ENCODE measurements at places on chromosomes 12 and 14.

DNA sequence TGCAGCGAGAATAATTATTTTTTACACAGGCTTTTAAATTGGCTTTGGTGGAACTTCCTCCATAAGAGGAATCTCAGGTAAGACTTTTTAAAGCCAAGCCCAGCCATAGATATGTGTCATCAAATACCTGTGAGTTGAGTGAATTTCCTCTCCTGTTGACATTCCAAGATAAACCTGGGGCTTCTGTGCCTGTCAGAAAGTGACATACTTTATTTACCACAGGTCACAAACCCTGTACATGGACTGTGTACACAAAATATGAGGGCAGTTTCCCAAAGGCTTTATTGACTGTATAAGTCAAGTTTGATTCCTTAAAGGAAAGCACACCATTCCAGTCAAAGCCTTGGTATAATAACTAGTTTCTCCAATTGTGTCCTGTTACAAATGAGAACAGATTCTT, 25.9 kb upstream of the SRSF5 start:
- H3K4me1 ChIP-seq, result peaks cover 3% of the 10 kb centered on the region
- DNase-seq, result no peak
- H3K4me3 ChIP-seq, result no peak overlapping the region
- peaks cover 2% of the 10 kb centered on the region for H3K36me3 ChIP-seq
- H3K27ac ChIP-seq, result no peak overlapping the region

DNA sequence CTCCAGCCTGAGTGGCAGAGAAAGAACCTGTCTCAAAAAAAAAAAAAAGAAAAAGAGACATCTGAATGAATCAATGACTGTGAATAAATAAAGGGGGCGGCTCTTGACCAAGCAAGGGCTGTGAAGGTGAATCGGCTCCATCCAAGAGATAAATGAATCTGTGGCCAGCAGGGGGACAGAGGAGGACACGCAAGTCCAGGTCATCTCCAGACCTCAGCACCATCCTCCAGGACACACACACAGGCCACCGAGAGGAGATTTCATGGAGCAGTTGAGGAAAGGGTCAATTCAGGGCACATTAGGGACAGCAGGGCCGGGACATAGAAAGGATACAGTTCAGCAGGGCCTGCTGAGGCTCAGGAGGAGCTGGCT, 21.6 kb downstream of the TRPV4 start:
- H3K27me3 ChIP-seq, result peaks cover 2% of the 10 kb centered on the region
- H3K27ac ChIP-seq, result no peak overlapping the region
- no peak overlapping the region for H3K4me3 ChIP-seq
- H3K36me3 ChIP-seq, result no peaks in the 10 kb centered on the region
- DNase-seq, result no peak

GRCh38 chr12:43976027-43976426, 140.1 kb downstream of the TMEM117 start:
- H3K27me3 ChIP-seq, result no peaks in the 10 kb centered on the region
- no peak for DNase-seq
- no peaks in the 10 kb centered on the region for H3K36me3 ChIP-seq
- H3K4me3 ChIP-seq, result no peak overlapping the region
- no peaks in the 10 kb centered on the region for H3K4me1 ChIP-seq

GRCh38 chr12:4052691-4053090, 179.5 kb upstream of the PARP11 start:
- no peak for DNase-seq
- no peak overlapping the region for H3K27ac ChIP-seq
- no peaks in the 10 kb centered on the region for H3K36me3 ChIP-seq
- peaks cover 9% of the 10 kb centered on the region for H3K27me3 ChIP-seq
- H3K4me3 ChIP-seq, result no peak overlapping the region
- H3K4me1 ChIP-seq, result peaks cover 18% of the 10 kb centered on the region

DNA sequence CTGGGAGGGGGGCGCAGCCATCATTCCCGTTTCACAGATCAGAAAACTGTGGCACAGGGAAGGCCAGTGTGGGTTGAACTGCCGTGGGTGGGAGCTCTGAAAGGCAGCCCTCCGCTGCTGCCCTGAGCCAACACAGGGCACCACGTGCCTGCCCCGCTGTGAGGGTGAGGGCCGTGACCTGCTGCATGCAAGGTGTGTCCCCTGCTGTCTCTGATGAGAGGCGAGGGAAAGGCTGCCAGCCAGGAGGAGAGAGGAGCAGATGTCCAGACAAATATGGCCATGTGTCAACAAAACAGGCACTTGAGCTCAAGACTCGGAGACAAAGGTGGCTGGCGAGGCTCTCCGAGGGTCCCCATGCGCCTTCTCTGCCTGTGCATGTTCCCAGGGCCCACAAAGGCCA, 108.8 kb downstream of the RBM19 start:
- no peak overlapping the region for H3K27ac ChIP-seq
- no peak for DNase-seq
- peaks cover 9% of the 10 kb centered on the region for H3K4me1 ChIP-seq
- no peak overlapping the region for H3K4me3 ChIP-seq
- no peaks in the 10 kb centered on the region for H3K36me3 ChIP-seq

DNA sequence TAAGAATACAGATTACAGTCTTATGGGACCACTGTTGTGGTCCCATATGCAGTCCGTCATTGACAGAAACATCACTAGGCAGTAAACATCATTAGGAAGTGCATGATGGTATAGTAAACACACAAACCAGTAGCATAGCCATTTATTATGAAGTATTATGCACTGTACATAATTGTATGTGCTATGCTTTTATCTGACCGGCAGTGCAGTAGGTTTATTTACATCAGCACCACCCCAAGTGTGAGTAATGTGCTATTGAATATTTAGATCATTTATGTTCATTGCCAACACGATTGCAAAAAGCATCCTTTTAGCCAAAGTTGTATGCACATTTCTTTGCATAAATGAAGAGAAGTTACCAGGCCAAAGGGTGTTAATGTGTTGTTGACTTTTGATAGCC, 531.6 kb upstream of the TBX3 start:
- DNase-seq, result no peak
- no peak overlapping the region for H3K4me3 ChIP-seq
- H3K4me1 ChIP-seq, result no peaks in the 10 kb centered on the region
- H3K36me3 ChIP-seq, result no peaks in the 10 kb centered on the region

GRCh38 chr12:19826980-19827550, 387.8 kb downstream of the AEBP2 start:
- no peak for DNase-seq
- no peak overlapping the region for H3K4me3 ChIP-seq
- no peaks in the 10 kb centered on the region for H3K27me3 ChIP-seq
- H3K27ac ChIP-seq, result no peak overlapping the region

DNA sequence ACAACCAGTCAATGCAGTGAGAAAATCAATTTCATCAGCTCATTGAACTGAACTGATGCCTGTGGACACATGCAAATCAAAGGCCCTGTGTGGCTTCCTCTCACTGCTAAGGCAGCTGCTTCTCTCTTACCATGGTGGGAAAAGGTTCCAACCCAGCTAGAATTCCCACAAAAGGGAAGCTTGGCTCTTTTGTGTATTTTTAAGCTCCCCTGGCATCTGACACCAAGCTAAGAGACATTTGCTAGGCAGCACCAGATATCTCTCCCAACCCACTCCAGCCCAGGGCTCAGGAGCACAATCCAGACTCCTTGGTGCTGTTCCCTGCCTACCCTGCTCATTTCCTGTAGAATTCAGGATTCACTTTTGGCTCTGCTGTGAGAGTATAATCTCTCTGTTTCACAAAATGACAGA, 129.6 kb downstream of the GXYLT1 start:
- no peaks in the 10 kb centered on the region for H3K36me3 ChIP-seq
- H3K4me3 ChIP-seq, result no peak overlapping the region
- peaks cover 10% of the 10 kb centered on the region for H3K27me3 ChIP-seq
- H3K27ac ChIP-seq, result no peak overlapping the region
- no peaks in the 10 kb centered on the region for H3K4me1 ChIP-seq
- no peak for DNase-seq

DNA sequence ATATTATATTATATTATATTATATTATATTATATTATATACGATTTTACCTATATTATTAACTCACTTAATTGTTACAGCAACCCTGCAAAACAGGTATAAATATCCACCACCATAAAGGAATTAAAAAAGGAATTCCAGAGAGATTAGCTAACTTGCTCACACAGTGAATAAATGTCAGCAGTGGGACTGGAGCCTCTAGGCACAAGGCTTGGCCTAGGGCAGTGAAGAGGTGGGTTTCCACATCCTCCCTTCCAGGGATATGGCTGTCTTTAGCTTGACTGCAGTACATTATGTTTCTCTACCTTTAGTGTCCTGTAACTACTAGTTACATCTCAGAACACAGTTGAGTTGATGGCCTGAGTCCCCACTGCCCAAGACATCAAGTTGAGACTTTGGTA, 166.9 kb downstream of the SLC15A5 start:
- no peaks in the 10 kb centered on the region for H3K4me1 ChIP-seq
- H3K4me3 ChIP-seq, result no peak overlapping the region
- no peaks in the 10 kb centered on the region for H3K36me3 ChIP-seq
- DNase-seq, result no peak
- no peak overlapping the region for H3K27ac ChIP-seq

DNA sequence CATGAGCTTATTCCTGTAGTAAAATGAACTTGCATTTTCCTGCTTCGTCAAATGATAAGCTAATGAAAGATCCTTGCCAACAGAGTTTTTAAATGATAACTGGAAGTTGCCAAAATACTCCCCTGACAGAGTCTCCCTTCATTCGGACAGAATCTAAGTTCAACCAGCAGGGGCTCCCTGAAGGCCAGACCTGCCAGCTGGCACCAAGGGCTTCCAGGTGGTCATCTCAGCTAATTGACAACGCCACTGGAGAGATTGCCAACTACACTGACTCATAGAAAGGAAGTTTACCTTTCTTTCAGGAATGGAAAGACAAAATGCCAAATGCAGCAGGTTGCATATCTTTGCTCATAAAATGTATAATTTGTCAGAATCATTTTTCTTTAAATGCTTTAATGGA, 462.8 kb downstream of the GXYLT1 start:
- DNase-seq, result no peak
- H3K36me3 ChIP-seq, result no peaks in the 10 kb centered on the region
- H3K4me3 ChIP-seq, result no peak overlapping the region
- no peaks in the 10 kb centered on the region for H3K4me1 ChIP-seq
- no peaks in the 10 kb centered on the region for H3K27me3 ChIP-seq
- no peak overlapping the region for H3K27ac ChIP-seq

DNA sequence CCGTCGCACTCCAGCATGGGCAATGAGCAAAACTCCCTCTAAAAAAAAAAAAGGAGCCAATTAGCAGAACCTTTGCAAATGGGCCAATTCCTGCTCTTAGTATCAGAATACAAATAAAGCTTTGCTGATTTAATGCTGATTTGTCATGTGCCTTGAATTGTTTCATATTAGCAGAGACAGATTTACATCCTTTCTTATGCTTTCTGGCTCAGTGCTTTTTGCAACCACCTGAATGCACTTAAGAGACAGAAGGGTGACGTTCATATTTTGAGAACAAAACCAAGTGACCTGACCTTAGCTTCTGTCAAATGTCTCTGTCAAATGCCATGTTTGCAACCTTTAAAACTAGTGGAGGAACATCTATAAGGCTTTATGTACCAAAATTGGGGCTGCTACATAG, 43.8 kb upstream of the YAF2 start:
- no peaks in the 10 kb centered on the region for H3K36me3 ChIP-seq
- no peaks in the 10 kb centered on the region for H3K4me1 ChIP-seq
- DNase-seq, result no peak

DNA sequence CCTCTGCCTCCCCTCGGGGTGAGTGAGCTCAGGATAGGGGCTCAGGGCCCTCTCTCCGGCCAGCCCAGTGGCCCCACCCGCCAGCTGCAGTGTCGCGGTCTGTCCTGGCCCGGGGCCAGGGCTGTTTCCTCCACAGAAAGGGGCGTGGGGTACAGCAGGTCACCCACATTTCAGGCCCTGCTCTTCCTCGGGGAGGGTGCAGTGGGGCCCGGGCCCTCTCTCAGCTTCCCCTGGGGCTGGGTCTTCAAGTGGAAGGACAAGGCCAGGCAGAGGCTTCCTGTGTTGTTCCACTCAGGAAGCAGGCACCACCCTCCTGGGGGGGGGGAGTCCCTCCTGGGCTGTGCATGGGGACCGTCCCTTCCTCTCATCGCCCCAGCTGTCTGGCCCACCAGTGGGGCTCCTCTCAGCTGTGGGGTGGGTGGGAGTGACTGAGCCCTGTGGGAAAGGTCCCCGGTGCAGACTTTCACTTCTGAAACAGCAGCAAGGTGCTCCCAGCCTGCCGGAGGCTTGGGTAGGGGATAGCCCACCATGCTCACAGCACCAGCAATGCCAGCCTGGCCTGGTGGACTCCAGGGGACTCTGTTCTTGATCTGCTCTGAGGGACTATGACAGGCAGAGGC, 3.7 kb downstream of the GPR132 start:
- peak; percentile 39 for DNase-seq
- H3K36me3 ChIP-seq, result peaks cover 8% of the 10 kb centered on the region
- no peaks in the 10 kb centered on the region for H3K27me3 ChIP-seq
- H3K27ac ChIP-seq, result peak overlapping the region; percentile 96
- H3K4me3 ChIP-seq, result peak overlapping the region; percentile 80
- peaks cover 53% of the 10 kb centered on the region for H3K4me1 ChIP-seq

DNA sequence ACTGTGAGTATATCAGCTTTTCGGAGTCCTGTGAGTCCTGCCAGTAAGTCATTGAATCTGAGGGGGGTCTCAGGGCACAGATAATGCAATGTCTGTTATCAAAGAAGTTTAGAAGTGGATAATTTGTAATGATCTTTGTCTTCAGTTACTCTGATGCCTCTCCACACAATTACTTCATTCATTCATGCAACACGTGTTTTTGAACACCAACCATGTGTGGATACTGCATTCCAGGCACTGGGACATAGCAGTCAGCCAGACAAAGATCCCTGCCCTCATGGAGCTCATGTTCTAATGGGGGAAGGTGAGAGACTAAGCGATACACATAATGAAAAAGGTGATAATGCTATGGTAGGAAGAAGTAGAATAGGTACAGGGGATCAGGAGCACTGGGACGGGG, 60.8 kb upstream of the SCN8A start:
- H3K4me3 ChIP-seq, result no peak overlapping the region
- no peak overlapping the region for H3K27ac ChIP-seq
- H3K27me3 ChIP-seq, result peaks cover 11% of the 10 kb centered on the region
- no peak for DNase-seq

GRCh38 chr14:73091044-73091443, 32.7 kb downstream of the RBM25 start:
- H3K27me3 ChIP-seq, result no peaks in the 10 kb centered on the region
- peaks cover 5% of the 10 kb centered on the region for H3K4me1 ChIP-seq
- no peak overlapping the region for H3K4me3 ChIP-seq

- no peak overlapping the region for H3K4me3 ChIP-seq
These were observed 16.1 kb upstream of the TSPAN9 start for GRCh38 chr12:3061059-3061458.

GRCh38 chr14:36068777-36069534, 107.6 kb downstream of the PTCSC3 start:
- no peaks in the 10 kb centered on the region for H3K36me3 ChIP-seq
- DNase-seq, result no peak
- peaks cover 24% of the 10 kb centered on the region for H3K27me3 ChIP-seq
- no peak overlapping the region for H3K4me3 ChIP-seq

All from activated T-helper 1 cell treated with anti-CD3 and anti-CD28 coated beads, Interleukin-12 subunit alpha, Interleukin-12 subunit beta, Interleukin-2, Interleukin-4 antibody, amounts not matched to agents 30 ng/mL and 10 ng/mL and 1 ng/mL, durations not matched to agents 14 hours and 24 hours and 36 hours (primary cell).